ENCODE measurements at places on chromosomes 5 and 9. TPM values are rescaled to one million over a fixed set of nuclear protein-coding genes. Genes with fewer than 3 reads are reported as not detected.

DNA sequence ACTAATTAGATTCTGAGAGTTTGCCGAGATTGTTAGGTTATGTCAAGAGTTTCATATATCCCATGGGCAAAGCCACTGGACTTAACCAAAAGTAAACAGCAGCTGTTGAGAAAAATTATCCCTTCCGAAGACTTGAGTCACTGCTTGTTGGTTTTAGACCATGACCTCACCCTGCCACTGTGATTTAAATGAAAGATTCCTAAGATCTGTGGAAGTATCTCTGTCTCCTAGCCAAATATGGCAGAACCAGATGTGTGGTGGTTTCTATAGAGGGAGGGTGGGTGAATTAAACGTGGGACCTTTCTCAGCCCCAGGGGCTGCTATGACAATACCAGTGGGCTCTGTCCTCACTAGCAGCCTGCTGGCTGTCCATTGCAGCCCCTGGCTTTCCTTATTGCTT, 19.3 kb downstream of the DMRT3 start:
- no peak for DNase-seq

Gene DCTN4
- 41.9 TPM for total RNA-seq

Gene AOPEP
- 9.8 TPM for total RNA-seq

GRCh38 chr9:111161015-111161415, 122.7 kb upstream of the LPAR1 start:
- DNase-seq: no peak

GRCh38 chr5:80620211-80620610, 34.2 kb upstream of the MSH3 start:
- DNase-seq: no peak

DNA sequence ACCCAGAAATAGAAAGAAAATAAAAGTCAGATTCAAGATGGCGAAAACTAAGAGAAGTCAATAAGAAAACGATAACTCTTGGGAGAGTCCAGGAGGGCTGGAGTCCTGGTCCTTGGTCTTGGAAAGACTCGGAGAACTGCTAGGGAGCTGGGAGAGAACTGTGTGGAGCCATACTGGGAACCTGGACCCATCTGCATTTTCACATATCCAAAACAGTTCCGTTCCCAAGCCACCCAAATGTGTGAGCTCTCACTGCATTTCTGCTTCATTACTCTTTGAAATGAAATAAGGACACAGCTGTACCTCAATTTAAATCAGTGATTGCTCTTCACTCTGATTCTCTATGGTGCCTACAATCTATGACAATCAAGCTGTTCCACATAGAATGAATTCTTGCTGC, 68.1 kb upstream of the CER1 start:
- no peak for DNase-seq

DNA sequence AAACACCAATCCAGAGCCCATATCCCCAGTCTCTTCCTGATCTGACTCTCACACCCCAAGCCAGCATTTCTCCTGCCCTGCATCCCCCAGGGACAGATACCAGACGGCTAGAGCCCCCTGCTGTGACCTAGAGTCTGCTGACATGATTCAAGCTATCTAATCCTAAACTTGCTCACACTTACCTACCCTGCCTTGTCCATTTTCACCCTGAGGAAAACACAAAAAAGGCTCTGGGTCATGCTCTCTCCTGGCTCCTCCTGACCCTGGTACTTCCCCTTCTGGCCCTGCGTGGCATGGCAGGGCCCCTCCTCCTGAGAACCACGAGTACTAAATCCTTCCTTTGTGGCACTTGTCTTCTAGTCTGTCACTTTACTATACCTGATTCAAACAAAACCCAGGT, 2.8 kb upstream of the ARRDC1 start:
- DNase-seq: no peak

DNA sequence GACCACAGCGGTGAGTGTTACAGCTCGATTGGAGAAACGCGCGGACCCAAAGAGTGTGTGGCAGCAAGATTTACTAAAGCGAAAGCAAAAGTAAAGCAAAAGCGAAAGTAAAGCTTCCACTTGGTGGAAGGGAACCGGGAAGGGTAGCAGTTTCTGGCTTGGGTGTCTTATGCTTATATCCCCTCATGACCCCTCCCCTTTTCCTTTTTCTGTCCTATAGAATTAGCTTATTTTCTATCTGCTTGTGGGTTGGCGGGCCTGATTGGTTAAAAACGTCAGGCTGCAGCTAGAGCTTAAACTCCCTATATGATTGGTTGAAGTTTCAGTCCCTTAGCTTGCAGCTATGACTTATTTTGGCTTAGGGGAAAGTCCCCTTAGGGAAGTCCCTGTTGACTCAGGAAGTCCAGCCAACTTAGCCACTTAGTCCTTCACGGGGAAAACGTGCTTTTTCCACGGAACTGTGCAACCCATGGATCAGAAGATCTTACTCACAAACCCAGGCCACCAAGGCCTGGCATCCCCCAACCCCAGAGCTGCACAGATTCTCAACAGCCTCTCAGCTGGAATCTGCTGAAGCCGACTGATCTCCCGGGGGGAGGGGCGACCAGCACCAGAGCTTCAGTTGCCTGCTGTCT, 114.2 kb upstream of the ADAMTS16 start:
- DNase-seq: no peak

- no peak for DNase-seq
These were observed 353.9 kb downstream of the ADGRV1 start for GRCh38 chr5:90912476-90912875.

DNA sequence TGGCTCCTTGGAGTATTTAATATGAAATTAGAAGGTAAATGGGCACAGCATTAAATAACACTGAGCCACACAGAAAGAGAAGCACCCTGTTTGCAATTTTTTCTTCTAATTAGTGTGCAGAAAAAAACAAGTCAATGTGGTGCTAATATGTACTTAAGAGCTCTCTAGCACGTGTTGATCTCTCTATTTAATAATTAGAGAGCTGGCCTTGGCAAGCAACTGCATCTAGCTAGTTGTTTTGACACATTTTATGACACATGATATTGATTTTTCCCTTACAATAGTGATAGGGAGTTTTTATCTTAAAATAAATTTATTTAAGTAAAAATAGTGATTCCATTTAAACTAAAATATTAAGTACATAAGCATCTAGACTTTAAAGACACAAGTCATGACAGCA, 54.5 kb upstream of the NUDT12 start:
- no peak for DNase-seq

Gene CCNI2
- total RNA-seq: 16.7 TPM

DNA sequence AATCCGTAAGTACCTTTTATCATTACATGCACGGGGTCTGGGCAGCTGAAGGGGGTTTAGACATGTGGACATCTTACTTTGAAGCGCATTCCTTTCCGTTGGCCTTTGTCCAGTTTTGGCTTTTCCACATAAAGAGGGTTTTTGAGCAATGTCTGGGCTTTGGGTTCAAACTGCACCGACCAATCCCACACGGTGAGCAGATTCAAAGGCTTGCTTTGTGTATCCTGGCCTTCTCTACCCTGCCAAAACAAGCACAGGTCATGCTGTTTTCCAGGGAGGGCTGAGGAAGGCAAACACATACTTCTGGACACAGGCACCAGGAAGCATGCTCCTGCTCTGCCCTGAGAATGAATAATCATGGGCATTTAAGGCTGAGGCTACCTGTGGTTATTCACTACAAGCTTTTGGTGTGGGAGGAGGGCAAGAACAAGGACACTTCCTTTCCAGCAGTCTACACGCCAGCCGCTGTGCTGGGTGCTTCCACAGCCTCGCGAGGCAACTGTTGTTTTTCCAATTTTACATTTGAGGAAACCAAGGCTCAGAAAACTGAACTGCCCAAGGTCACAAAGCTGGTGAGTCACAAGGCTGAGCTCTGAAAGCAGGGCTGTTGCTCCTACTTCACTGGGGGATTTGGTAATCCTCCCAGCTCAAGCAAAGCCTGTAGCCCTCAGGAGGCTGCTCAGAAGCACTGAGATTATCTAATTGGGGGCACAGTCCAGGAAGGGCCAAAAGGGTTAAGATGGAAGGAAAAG, 59.8 kb upstream of the GOLPH3 start:
- no peak for DNase-seq

DNA sequence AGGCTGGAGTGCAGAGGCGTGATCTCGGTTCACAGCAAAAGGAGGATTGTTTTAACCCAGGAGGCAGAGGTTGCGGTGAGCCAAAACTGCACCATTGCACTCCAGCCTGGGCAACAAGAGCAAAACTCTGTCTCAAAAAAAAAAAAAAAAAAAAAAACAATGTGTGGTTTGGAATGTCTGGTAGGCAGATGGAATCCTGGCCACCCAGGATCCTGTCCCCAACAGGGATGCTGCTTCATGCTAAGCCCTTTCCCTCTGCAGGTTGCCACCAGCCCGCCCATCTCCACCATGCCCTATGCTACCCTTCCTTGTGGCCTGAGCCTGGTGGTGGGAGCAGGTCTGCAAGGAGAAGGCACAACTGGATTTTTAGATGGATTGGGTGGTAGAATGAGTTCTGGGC, 129.7 kb upstream of the HAND1 start:
- no peak for DNase-seq

Gene CD14
- total RNA-seq: 0.38 TPM

GRCh38 chr5:67416986-67417385, 220.4 kb upstream of the CD180 start:
- no peak for DNase-seq

- DNase-seq: no peak
These were observed 139.8 kb downstream of the GAS1 start for GRCh38 chr9:86807367-86807976.

DNA sequence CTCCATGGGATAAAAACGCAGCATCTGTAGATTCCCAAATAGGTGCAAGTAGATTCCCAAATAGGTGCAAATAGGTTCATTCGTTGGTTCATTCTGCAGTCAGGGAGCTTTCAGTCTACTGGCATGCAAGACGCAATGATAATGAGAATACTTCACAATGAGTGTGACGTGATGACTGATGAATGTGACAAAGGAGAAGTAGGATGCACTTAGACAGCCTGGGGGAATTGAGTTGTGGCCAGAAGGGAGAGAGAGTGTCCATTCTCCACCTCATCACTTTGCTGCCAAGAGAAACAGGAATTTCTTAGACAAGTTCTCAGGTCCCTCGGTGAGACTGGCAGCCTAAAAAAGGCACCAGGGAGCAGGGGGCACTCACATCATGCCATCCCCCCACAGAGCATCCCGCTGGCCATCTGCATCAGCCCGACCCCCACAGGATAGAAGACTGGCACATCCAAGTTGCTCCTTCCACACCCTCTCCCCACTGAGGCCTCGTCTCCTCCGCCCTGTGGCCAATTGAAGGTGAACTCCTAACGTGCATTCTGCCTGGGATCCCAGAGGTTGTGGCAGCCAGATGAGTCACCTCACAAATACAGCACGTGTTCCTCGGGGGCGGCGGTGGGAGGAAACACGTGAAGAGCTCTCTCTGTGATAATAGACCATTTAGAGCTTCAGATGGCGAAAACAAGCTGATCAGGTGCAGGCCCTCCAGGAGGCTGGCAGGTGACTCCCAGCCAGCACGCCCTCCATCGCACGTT, 19.9 kb upstream of the KCNIP1 start:
- DNase-seq: peak; percentile 39

Gene FGFR4
- total RNA-seq: 0.29 TPM
